Endothelial cell of umbilical vein (primary cell): ENCODE measurements at places on chromosomes 11 and 22. TPM values are rescaled to one million over a fixed set of nuclear protein-coding genes. Genes with fewer than 3 reads are reported as not detected.

DNA sequence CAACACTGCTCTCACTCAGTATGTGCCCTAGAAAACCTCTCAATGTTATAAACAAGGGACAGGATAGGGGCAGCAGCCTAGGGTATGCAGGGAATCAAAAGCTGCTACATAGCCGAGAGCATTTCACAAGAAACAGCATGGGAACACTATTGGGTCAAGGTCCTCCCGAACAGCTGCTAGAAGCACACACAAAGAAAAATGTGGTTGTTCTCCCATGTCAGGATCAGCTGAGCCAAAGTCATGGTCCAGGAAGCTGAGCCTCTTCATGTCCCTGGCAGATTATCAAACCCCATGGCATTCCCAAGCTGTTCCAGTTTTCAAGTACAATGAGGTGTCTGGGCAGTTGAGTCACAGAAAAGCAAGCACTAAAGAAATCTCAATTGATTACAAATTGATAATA lies 21.0 kb upstream of the GDPD4 start:
- no peak for DNase-seq

PHOX2A gene
- not detected in 2 replicates for total RNA-seq

GRCh38 chr11:121466063-121466794 lies 13.5 kb upstream of the SORL1-AS1 start:
- no peak for DNase-seq

DNA sequence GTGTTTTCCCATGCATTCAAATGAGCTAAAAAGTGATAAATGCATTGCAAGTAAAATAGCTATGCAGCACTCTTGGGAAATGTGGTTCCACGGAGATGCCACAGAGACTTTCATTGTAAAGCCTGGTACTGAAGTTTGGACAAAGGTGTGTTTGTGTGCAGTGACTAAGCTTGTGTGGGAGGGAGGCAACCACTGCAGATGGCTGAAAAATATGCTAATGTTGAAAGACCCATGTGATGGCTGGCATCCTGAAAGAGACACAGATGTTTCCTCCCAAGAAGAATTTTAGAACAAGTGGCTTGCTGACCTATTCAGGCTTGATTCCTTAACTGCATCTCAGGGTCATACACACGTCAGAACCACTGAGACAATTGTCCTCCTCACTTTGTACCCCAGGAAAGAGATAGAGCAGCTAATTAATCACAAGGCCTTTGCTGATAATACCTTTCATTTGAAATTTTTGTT lies 73.8 kb downstream of the FAM76B start:
- peak; percentile 90 for DNase-seq

DNA sequence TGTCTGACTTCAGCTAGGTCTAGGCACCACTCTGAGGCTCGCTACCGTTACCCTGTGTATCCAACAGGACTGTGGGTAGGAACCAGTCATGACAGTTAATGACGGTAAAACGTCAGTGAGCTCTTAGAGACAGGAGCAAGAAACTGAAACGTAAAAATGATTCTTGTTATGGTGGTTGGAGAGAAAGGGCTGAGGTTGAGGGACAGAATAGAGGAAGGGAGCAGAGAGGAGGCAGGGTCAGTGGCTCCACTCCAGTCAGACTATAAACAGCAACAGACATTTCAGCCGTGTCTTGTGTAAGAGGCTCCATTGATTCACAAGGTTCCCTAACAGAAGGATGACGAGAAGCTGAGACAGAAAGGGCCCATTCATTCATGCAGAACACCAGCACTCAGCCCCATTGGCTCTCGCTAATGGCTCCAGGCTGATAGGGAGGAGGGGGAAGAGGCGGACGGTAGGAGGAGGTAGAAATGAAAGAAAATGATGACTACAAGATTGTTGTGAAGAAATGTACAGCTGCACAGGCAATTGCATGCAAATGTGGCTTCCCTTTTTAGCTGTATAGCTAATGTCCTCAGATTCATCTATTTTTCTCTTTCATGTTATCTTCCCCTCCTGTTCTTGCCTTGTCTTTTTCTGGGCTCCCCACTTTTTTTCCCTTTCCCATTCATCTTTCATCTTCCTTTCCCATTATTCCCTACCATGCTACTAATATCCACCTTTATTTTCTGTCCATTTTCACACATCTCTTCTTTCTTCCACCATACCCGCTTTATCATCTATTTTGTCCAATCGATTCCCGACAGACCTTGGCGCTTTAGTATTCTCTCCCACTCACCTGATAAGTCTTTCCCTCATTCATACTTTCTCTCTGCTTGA lies 34.3 kb downstream of the ETS1 start:
- DNase-seq, result no peak

DNA sequence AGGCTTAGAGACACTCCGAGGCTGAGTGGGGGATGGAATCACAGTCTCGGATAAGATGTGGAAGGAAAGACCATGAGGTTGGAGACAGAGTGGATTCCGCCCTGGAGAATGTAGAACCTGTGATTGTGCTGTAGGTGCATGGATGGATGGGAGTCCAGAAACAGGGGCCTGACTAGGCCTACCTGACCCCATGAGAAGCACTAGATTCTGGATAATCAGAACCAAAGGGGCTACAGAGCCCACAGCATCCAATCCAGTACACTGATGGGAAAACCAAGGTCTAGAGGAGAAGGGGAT lies 32.3 kb upstream of the FCHSD2 start:
- no peak for DNase-seq

DNA sequence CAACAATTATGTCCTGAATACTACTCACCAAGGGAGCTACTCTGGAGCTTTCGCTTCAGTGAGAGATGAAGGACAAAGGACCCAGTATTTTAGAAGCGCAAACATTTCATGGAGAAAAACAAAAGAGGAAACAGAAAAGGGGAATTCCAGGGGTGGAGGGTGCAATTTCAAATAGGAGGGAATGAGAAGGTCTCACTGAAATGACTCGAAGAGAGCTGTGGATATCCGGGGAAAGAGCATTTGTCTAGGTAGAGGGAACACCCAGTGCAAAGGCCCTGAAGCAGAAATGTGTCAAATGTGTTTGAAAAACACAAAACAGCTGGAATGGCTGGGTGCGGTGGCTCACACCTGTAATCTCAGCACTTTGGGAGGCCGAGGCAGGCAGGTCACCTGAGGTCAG lies 2.4 kb downstream of the RPS19BP1 start:
- DNase-seq, result no peak

ANO9 gene
- total RNA-seq, result 0.12 TPM in 1 of 2 replicates, not detected in the other

DNA sequence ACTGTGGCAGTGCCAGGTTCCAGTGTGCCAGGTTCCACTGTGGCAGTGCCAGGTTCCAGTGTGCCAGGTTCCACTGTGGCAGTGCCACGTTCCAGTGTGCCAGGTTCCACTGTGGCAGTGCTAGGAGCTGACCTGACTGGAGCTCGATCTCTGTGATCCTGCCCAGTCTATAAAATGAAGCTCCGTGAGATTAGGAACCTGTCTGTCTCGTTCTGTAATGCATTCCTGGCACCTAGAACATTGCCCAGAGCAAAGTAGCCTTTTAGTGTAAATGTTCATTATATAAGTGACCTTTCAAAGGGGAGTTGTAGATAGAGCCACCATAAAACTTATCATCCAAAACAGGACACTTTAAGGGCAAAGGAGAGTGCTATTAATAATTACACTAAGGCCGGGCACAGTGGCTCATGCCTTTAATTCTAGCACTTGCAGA lies 36.0 kb downstream of the ART5 start:
- no peak for DNase-seq

DNA sequence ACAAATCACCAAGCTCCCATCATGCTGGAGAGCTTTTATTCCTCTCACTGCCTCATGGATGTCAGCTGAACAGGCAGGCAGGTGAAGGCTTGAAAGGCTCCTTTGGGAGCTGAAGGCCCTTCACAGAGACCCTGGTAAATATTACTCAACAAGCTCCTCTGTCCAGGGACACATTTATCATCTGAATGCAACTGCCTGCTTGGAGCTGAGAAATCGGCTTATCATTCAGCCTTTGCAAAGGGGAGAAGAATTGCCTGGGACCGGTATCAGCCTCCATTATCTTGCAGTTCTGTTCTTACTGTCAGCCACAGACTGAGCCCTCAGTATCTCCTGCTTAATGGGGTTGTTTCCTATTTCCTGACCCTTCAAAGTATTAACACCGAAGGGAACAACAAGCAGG lies 113.8 kb upstream of the PITPNB start:
- peak; percentile 17 for DNase-seq

DNA sequence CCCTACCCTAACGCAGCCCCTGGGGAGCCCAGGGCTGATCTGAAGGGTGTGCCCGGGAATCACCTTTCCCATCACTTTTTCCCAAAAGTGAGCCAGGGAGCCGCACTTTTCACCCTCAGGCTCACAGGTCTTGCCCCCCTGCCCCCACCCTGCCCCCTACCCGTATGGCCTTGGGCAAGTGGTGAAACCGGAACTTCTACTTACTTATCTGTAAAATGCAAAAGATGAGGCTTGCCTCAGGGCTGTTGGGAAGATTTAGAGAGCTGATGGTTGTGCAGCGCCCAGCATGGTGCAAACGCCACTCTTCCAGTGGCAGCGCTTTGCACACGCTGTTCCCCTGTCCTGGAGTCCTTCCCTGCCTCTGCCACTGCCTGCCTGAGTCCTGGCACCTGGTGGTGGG lies 8.0 kb downstream of the SYT12 start:
- no peak for DNase-seq

DNA sequence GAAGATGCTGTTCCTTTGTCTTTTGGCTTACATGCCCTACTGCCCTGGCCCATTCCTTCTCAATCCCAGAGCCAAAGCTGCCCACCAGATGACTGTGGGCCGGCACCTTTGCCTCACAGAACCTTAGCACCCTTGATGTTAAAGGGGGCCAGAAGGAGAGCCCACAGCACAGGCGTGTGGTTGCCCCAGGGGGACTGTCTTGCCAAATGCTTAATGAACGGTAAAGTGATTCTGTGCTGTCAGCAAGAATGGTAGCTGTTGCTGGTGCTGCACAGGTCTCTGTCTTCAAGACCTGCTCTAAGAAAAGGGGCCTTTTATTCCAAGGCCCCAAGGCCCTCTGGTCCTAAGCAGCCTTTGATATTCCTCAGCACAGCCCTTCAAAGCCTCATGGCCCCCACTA lies 113.3 kb downstream of the MORC2 start:
- DNase-seq, result no peak

DESI1 gene
- total RNA-seq, result 49.4 and 59.1 TPM in 2 replicates

GRM5 gene
- 0.11 and 0.28 TPM in 2 replicates for total RNA-seq

PLEKHA7 gene
- 3.8 and 6.8 TPM in 2 replicates for total RNA-seq

VPREB1 gene
- total RNA-seq, result not detected in 2 replicates

TP53I11 gene
- total RNA-seq, result 78.2 and 79.4 TPM in 2 replicates

GRCh38 chr11:57776577-57777210 lies 15.1 kb downstream of the CTNND1 start:
- DNase-seq, result no peak

PNPLA5 gene
- total RNA-seq, result not detected in 2 replicates

- no peak for DNase-seq
Measured at GRCh38 chr11:11251394-11251970, 101.6 kb downstream of the CSNK2A3 start.

DNA sequence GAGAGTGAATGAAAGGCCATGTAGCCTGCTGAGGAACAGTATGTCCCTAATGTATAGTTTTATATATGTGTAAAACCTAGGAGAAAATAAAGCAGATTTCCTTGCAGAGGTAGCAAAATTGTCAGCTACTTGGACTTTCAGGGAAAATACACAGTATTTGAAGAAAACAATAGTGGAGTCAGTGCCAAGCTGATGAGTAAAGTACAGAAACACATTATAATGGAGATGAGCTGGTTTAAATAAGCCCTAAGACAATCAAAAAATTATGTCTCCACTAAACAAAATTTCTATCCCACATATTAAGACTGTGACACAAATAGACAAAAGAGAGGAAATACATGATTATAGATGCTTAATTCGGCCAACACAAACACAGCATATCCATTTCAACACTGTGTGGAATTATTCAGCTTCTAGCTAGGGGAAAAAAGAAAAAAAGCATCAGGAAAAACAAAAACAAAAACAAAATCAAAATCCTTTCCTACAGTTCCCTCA lies 75.9 kb downstream of the MAML2 start:
- DNase-seq, result peak; percentile 39

ADM2 gene
- 0.69 and 1.5 TPM in 2 replicates for total RNA-seq

VSTM5 gene
- not detected in 2 replicates for total RNA-seq

KCNC1 gene
- total RNA-seq, result not detected in 2 replicates

DNA sequence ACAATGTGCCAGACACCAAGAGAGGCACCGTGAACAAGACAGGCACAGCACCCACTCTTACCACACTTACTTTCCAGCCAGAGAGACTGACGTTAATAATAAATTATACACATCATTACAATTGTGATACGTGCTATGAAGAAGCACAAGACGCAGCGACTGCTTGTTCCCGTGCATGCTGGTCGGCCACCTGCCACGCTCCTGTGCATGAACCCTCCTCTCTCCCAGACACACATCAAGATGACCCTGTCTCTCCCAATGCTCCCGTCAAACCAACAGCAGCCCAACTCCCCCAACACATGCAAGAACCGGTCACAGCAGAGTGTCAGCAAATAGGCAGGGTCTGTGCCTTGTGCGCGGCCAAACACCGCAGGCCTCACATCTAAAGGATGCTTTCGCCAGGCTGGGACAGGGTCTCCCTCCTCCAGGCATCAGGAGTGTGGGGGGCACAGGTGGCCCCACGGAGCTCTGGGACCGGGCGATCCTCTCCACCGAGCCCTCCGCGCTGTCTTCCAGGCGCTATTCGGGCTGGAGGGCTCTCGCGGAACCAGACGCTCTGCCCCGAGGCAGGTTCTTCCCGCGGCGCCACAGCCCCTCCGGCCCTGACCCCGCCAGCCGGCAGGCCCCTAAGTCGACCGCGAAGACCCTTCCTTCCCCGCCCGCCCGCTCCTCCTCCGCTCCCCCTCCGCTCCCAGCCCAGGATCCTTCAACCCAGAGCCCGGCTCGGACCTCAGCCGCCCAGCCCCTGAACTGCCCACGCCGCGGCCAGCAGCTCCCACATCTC lies 533 bp downstream of the SERGEF start:
- DNase-seq, result peak; percentile 29

SCGB1C1 gene
- not detected in 2 replicates for total RNA-seq

GRCh38 chr22:41902932-41903421 lies 11.9 kb downstream of the SHISA8 start:
- DNase-seq, result no peak

DNA sequence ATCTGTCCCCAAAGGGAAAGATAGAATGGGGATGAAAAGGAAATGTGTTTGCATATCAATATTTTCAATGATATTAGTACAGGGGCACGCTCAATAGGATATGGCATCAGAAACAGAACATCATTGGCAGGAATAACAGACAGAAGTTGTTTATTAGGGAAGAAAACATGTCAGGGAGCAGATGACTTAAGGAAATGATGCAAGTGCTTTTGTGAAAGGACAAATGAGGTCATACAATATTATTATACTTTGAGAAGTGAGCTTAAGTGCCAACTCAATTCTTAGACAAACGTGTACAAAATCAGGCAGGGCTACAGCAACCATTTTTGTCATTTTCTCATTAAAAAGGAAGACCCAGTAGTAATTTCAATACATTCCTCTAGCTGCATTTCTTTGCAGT lies 388.4 kb downstream of the SOX6 start:
- peak; percentile 77 for DNase-seq

- no peak for DNase-seq
Measured at GRCh38 chr11:96329855-96330510, 13.0 kb downstream of the MAML2 start.
